ENCODE measurements at places on chromosomes 3 and 15.

- no peak for DNase-seq
These were observed 201.5 kb upstream of the RBMS3 start for GRCh38 chr3:29079358-29079757.

- DNase-seq = no peak
These were observed 57.6 kb upstream of the NEO1 start for GRCh38 chr15:72994534-72995177.

- no peak for DNase-seq
These were observed 152.3 kb downstream of the CACNA1D start for GRCh38 chr3:53646723-53647122.

DNA sequence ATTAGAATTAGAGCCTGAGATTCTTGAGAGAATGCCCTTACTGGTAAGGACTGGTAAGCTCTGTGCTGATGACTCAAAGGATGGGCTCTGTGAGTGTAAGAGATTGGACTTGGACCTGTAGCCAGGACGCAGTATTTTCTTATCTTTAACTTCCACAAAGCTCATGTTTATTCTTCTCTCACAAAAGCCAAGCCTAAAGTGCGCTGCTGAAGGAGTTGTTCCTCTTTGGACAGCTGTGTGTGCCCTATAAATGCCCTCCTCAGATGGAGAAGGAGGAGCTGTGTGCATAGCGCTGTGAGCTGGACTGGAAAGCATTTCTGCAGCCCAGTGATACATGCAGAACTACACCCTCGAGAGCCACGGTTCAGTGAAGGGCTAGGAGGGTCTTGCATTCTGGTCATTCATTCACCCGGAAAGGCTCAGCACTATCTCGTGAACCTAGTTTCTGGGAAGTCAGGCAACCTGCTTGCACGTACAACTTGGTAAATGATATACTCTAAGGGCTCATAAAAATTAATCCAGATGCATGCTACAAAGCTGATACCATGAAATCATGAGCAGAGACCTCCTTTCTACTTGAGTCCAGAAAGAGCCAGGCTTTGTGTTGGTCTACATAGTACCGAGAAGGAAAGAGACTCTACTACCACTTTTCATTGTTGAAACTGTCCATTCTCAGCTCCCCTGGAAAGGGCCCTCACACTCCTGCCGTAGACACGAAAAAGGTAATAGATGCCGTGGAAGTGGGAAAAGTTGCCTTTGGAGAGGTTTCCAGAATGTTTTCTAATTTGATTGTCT, 103.0 kb upstream of the TBL1XR1 start:
- no peak for DNase-seq

- no peak for DNase-seq
These were observed 3.8 kb upstream of the FEZF2 start for GRCh38 chr3:62376906-62377877.

- no peak for DNase-seq
These were observed 724.7 kb downstream of the AGBL1 start for GRCh38 chr15:86804406-86804805.

- peak; percentile 63 for DNase-seq
These were observed 1.1 kb upstream of the FGF7 start for GRCh38 chr15:49421991-49422390.

DNA sequence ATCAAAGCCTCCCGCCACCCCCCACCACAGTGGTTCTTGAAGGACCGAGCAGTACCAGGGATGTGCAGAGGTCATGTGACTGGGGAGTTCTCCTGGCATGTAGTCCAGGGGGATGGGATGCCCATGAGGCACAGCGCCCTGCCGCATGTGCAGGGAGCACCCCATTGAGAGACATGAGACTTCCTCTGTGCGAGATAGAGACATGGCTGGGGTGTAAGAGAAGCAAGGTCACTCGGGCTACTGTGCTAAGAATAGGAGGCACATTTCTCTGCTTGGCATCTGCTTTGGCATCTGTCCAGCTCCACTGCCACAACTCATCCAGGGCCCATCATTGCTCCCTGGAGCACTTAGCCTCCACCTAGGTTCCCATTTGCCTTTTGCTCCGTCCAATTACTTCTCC, 2.4 kb upstream of the CYP1A1 start:
- no peak for DNase-seq

- DNase-seq = no peak
These were observed 152.4 kb downstream of the AGBL1 start for GRCh38 chr15:86231864-86232721.

DNA sequence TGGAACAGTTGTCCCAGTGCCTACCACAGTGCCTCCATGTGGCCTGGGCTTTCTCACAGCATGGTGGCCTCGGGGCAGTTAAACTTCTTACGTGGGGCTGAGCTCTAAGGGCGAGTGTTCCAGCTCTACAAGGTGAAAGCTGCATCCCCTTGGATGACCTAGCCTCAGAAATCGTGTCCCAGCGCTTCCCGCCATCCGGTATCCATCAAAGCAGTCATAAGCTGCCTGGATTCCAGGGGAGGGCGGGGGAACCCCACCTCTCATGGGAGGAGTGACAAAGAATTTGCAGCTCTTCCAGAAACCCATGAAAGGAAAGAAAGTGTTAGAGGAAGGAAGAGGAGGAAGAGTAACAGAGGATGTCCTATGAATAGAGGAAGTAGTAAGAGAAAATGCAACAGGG, 45.8 kb upstream of the CCDC174 start:
- no peak for DNase-seq

- no peak for DNase-seq
These were observed 278.9 kb downstream of the OCA2 start for GRCh38 chr15:27820232-27820631.

- no peak for DNase-seq
These were observed 1.7 kb downstream of the LRRN1 start for GRCh38 chr3:3800685-3801493.

DNA sequence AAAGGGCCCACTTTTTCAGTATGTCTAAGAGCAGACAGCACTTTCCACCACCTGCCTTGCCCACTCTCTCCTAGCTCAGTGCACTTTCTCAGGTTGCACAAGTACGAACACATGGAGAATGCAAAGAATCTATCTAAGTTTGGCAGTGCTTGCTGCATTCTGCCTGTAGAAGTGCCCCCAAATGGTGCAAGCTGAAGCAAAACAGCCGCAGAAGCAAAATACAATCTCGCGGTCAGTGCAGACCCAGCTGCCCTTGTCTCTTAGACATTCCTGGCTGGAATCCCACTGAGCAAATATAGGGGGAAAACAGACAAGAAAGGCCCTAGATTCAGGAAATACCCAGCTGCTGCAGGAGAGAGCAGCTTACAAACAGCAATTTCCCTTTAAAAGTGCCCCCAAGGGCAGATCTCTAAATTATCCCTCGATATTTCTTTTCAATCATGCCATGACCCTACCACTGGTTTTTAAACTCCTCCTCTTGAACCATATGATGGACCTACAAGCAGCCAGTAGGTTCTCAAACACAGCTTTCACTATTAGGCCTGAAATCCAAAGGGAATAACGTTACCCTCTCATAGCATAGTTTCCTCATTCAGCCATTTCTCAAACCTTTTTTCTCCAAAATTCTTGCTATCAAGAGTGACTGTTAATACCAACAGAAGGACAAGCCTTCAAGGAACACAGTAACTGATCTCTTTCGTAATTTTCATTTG, 67.0 kb downstream of the TNIK start:
- peak; percentile 70 for DNase-seq

DNA sequence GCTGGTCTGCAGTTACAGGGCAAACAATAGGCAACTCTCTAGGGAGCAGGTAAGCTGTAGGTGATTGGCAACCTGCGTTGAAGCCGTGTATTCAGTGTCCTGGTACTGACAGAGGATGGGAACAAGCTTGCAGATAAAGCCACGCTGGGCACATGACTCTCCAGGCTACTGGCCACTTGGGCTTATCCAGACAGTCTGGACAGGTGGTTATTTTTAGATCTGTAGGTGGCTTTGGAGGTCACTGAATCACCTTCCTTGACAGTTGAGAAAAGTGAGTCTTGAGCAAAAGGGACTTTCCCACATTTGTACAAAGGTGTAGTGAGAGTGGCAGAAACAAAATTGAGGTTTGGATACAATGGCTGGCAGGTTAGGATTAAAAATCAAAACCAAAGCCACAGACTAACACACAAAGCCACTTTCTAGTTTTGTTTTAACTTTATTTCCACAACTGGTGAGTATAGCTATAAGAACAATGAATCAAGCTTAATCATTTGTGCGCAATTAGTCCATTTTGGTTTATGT, 22.3 kb upstream of the IL1RAP start:
- no peak for DNase-seq

DNA sequence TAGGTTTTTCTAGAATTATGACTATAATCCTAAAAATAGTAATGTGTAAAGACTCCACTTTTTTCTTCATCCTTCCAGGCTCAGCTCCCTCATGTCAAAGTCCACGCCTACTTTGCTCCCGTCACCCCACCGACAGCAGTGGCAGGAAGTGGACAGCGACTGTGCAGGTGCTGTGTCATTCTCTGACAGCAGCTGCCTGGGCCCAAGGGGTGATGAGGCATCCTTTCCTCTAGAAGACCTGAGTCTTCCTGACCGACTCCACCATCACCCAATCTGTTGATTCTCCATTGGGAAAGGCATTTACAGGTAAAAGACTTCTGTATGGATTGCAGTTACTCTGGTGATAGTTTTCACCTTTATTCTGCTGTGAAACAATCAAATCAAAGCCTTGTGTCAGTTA, 54.8 kb downstream of the UBP1 start:
- DNase-seq = peak; percentile 41

DNA sequence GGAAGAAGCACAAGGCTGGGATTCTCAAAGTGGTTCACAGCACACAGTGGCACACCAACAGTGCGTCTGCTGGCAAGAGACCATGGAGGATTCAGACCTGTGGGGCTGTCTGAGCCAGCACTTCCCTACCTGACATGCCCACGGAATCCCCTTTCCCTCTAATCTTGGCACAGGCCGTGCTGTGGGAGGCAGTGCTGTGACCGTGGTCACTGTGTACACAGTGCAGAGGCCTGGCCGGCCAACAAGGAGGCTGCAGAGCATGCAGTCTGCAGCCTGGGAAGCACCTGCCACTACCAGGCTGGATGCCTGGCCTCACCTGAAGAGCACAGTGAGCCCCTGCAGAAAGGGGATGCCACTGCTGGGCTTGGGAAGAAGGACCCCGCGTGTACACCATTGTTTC, 301.0 kb upstream of the LYSMD4 start:
- no peak for DNase-seq

DNA sequence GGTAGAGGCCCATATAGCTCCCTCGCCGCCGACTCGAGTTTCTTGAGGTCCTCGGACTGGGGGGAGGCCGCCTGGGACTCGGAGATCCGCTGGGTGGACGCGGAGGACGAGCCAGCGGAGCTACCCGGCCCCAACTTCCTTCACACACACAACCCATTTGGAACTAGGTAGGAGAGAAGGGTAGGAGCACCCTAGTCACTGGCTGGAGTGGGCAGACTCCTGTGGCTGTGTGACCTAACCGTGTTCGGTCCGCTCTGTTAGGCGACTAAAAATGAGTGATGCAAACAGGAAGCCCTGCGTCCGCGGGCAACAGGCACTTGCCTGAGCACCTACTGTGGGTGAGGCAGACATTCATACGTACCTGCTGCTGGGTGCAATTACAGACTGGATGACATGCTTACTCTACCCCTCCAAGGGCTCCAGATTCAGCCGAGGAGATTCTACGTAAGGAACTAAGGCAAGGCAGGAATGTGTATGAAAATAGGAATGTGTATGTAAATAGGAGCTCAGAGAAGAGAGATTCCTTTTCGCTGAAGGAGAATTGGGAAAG, 4.6 kb upstream of the SIN3A start:
- peak; percentile 63 for DNase-seq

- DNase-seq = no peak
These were observed 68.8 kb downstream of the VGLL3 start for GRCh38 chr3:86921971-86922680.

- no peak for DNase-seq
These were observed 9.1 kb downstream of the SLC49A4 start for GRCh38 chr3:122803977-122804376.

GRCh38 chr3:4744405-4745234, 234.6 kb upstream of the BHLHE40 start:
- peak; percentile 83 for DNase-seq

- no peak for DNase-seq
These were observed 8.2 kb upstream of the RTP4 start for GRCh38 chr3:187359798-187360486.

GRCh38 chr15:94523873-94524272, 292.5 kb downstream of the MCTP2 start:
- no peak for DNase-seq

- no peak for DNase-seq
These were observed 47.1 kb downstream of the GOLIM4 start for GRCh38 chr3:168048414-168049330.

DNA sequence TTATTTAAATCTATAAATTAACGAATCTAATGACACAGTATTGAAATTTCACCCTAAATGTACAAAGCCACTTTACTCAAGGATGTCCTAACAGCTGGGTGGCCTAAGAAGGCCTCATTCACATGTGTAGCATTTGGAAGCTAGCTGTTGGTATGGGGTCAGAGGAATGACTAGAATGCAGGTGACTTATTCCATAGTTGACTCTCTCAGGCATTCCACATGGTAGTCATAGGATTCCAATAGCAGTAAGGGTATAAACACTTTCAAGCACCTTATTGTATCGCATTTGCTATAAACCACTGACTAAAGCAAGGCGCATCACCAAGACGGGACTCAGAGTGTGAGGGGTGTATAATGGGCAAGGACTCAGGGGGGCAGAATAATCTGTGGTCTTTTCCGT, 294.8 kb upstream of the EPHA3 start:
- DNase-seq = no peak

GRCh38 chr3:8641472-8641871, 3.1 kb downstream of the SSUH2 start:
- no peak for DNase-seq

DNA sequence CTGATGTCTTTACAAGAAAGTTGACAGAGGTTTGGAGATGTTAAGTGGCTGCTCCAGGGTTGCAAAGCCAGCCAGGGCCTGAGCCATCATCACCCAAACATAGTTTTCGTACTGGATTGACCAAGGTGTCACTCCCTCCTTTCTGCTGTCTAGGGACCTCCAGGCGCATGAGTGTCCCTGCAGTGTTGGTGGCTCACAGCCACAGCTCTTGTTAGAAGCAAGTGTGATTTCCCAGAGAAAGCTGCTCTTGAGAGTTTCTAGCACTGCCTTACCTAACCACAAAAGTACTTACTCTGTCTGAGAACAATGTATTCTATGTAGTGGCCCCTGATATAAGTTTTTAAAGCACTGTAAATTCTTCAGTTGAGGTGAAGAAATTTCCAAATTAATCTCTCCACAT, 144.1 kb downstream of the SOX2 start:
- no peak for DNase-seq

DNA sequence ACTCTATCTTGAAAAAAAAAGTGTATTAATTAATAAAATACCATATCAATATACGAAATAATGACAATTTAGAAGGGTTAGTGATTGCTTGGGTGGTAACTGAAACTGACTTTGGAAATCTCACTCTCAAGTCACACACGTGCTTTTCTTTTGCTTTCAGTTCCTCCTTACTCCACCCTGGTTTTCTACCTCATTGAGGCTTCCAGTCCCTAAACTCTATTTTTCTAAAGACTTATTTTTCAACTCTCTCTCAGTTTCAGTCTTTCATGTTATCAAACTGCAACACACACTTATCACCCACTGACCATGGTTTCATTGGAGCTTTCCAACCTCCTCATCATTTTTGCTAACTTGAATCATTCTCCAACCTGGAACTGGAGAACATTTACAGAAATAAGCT, 23.5 kb downstream of the IL12A start:
- DNase-seq = no peak

- DNase-seq = no peak
These were observed 77.9 kb upstream of the ASB14 start for GRCh38 chr3:57370341-57370740.
